ENCODE measurements at places on chromosomes 4 and X.

- DNase-seq: no peak
Observed at GRCh38 chr4:169058312-169058711, 48.3 kb upstream of the CBR4 start.

DNA sequence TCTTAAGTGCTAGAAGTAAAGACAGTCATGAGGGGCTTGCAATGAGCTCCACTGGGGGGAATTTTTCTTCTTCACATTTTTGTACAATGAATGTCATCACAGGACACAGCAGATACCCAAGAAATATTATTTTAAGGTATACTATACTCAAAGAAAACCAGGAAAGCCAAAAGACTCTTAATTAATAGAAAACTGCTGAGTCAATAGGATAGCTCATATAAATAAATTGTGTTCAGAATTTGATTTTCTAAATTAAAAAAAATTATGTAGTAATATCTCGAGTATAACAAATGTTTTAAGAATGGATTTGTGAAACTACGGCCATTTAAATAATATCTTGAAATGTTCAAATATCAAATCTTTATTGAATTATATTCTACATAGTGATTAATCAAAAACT, 25.7 kb upstream of the CXCL8 start:
- no peak for DNase-seq

GRCh38 chr4:110780538-110780937, 157.7 kb upstream of the PITX2 start:
- no peak for DNase-seq

GRCh38 chrX:40055495-40055894, 42.3 kb downstream of the BCOR start:
- peak; percentile 16 for DNase-seq

GRCh38 chr4:105765690-105766407, 57.3 kb downstream of the GSTCD start:
- DNase-seq: peak; percentile 94

DNA sequence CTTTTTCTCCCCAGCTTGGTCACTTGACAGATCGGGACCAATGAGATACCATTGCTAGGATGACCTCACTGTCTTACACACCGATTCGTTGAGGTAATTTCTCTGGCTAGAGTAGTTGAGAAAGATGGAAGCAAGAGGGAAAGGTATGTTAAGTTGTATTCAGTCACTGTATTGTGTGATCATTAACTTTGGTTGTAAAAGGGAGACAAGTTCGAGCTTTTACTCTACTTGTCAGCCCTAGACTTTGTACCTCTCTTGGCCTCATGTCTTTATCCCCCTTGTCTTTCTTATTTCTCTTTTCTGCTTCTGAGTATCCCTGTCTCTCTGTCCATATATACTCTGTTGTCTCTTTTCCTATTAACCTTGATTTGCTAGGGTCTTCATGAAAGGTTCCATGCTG, 15.5 kb downstream of the FMR1 start:
- DNase-seq: no peak

GRCh38 chrX:42615161-42615563, 162.8 kb downstream of the PPP1R2C start:
- no peak for DNase-seq

GRCh38 chr4:74009307-74009706, 10.8 kb upstream of the CXCL5 start:
- no peak for DNase-seq

DNA sequence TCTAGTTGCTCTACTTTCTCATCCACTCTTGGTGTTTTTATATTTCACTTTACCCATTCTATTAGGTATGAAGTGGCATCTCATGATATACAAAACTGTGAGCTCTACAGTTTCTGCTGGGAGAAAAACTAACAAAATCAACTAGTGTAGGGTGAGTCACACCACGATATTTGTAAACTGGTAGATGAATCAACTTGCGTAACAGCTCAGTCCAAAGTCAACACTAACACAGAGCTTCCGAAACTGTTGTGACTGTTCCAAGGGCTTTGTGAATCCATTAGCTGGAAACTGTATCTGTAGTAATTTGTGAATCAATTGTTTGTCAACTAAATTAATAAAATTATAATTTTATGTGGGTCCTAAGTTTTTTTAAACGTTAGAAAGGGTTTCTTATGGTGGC, 119.8 kb upstream of the TSPAN5 start:
- peak; percentile 91 for DNase-seq

- DNase-seq: no peak
Observed at GRCh38 chr4:24831637-24832036, 36.3 kb downstream of the SOD3 start.

- no peak for DNase-seq
Observed at GRCh38 chr4:38582445-38582844, 81.6 kb upstream of the KLF3 start.

DNA sequence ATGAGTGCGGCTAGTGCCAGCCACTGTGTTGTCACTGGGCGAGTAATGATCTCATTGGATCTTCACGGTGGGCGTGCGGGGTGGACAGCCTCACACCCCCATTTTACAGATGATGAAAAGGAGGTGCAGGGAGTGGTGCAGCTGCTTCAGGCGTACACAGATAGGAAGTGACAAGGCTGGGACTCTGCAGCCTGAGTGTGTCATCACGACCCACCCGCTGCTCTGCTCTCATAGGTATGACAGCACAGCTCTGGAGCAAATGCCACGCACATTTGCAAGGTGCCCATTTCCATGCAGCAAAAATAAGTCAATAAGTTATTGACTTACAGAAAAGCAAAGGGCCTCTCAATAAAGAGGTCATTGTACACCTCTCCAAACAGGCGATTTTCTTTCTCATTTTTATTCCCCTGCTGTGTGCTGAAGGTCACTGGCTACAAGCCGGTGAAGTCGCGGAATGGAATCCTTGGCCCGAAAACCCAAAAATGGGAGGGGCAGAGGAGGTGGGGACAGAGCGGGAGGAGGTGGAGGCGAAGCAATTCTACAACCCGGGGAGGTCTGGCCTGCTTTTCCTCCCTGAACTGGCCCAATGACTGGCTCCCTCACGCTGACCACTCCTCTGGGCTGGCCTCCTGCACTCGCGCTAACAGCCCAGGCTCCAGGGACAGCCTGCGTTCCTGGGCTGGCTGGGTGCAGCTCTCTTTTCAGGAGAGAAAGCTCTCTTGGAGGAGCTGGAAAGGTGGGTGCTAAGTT, at the start of gene SOD3:
TSS of gene SOD3 (plus strand) at position 658 of the 750 bp plus-strand sequence. CDS start 3,949 bp downstream, outside the sequence.
- DNase-seq: peak; percentile 86

DNA sequence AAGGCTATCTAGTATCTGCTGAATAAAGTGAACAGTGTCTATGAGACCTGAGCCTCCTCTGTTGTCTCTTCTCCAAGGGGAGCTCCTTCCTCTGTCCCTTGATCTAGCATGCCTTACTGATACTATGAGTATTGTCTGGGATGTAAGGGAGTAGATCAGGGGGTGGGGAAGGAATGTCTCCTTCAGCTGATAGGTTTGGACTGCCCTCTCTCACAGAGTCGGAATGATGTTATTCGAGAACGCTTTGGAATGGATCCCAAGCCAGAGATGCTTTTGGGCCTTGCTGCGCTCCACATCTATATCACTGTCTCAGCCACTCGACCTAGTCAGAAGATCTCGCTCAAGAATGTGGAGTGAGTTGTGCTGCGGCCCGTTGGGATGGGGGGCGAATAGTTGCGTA, 68.3 kb upstream of the PRPS1 start:
- peak; percentile 18 for DNase-seq

DNA sequence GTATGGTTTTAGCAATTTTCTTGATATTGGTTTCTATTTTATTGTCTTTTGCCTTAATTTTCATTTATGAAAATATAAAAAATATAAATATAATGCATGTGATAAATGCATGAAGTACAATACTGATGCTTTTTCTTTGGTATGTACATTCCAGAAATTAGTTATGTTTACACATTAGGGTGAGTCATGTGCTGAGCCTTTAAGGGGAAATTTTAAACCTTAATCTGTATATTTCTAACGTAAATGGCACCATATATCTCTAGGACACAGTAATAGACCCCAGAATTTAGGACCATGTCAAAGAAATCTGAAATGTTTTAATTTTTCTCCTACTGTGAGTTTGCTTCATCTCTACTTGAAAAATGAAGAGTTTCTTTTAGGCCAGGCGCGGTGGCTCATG, 117.8 kb upstream of the SPRY1 start:
- peak; percentile 51 for DNase-seq

GRCh38 chr4:148634476-148634875, 192.3 kb upstream of the NR3C2 start:
- peak; percentile 20 for DNase-seq

DNA sequence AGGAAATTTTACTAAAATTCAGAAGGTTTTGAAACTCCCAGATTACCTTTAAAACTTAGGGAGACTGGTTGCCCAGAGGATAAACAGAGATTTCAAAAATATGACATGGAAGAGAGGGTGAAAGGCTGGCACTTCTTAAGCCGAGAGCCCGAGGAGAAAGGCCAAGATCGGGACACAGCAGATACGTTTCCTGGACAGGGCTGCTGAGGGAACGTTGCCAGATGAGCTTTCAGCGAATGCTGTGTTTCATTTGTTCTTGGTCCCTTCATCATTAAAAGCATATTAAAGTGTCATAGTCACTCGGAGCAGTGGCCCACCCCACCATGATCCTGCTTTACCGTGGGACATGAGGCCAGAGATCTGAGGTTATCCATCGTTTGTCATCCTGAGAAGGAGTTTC, 37.9 kb upstream of the STOX2 start:
- DNase-seq: no peak

- DNase-seq: no peak
Observed at GRCh38 chrX:107700317-107700774, 72.0 kb downstream of the PRPS1 start.

GRCh38 chr4:183658362-183659028, 490 bp downstream of the RWDD4 start:
- peak; percentile 10 for DNase-seq

DNA sequence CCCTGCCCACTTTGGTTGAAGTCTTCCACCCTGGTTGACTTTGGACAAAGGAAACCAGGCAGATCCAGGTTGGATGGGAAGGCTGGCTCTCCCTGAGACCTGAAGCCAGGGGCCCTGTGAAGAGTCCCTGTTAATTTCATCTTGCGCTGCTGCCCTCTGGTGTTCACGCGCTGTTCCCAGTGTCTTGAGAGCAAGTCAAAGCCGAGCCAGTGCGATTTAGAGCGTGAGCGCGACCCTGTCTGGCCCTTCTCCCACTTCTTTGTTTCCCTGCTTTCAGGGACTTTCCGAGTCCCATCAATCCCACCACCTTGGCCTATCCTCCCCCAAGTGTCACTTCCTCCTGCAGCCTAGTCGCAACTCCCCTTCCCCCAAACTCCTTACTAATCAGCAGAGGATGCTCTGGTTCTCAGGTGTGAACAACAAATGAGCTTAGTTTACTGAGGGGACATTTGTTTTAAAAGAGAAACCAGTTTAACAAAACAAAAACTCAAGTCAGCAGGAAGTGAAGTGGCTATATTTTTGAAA, 25.8 kb upstream of the CHRNA9 start:
- DNase-seq: peak; percentile 77

DNA sequence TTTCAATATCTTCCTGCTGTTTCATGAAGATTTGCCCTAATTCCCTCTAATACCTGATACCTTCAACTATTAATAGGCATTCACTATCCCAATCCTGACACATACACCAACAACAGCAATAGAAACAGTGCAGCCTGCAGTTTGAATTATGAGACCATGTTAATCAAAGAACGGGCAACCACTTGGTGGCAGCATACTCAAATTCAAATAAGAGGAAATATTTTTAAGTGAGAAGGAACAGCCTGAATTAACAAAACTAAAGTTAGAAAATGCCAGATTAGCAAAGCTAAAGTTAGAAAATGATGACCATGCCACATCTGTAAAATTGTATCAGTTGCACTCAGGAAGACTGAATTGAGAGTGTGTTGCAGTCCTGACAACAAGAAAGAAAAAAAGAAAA, 204.9 kb downstream of the SMARCA1 start:
- peak; percentile 35 for DNase-seq

DNA sequence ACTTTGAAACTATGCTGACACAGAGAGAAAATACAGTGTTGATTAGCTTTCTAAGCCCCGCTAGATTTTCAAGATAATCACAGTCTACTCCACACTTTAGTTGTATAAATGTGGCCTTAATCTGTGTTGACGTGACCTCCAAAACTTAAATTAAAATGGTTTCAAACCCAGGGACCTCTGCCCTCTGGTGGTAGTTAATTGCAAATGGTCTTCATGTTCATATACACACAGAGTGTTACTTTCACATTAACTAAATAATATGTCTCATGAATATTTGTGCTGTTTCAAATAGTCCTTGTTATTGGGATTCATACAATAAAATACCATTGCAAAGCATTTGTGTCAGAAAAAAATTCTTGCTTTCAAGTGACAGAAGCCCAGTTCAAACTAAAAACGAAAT, 64.3 kb downstream of the TASL start:
- no peak for DNase-seq

DNA sequence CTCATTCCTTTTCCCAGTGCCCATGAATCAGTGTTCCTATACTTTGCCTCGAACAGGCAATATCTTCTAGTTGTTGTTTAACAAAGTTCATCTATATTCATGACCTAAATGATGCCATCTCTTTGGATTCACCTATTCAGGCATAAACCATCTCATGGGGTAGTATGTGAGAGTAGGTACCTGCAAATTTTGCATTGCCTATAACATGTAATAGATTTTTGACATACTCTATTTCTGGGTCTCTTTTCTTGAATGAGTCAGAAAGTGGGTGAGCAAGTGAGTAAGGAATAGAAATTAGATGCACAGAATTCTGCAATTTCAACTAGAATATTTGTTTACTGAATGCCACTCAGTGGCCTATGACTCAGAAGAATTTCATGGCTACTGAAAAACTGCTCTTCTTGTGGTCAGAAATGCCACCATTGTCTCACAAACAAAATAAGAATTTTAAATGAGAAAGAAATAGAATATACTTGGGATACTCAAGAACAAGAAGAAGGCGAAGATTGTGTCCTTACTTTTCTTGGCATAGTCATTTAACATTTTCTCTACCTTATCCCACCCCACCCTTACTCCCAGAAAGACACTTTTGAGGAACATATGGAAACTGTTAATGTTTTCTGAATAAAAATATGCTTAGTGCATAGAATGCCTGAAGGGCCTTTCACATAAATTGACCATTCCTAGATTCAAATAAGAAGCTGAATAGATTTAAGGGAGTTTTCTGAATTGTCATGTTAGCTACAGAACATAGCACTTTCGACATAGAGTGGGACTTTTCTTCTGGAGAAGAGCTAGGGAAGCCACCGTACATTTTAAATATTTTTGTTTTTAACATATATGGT, 86.8 kb downstream of the HHIP start:
- DNase-seq: peak; percentile 4

- DNase-seq: no peak
Observed at GRCh38 chr4:88391703-88392102, 13.1 kb downstream of the HERC6 start.

- no peak for DNase-seq
Observed at GRCh38 chrX:76802708-76803107, 375.2 kb downstream of the MAGEE1 start.

- DNase-seq: peak; percentile 78
Observed at GRCh38 chrX:39759526-39760224, 338.1 kb downstream of the BCOR start.

DNA sequence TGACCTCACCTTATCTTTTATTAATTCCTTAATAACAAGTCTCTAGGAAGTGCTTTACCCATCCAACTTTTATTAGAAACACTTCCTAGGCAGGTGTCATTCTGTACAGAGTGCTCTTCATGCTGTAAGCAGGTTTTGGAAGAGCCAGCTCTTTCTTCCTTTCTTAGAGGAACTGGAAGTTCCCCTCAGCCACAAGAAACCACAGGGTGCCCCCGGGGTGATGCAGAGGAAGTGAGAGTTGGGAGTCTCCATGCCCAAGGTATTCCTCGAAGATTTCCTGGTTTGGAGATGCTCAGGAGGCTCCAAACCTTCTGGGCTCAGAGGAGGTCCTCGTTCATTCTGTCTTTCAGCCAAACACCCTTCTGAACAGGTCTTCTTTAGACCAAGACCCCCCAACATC, 83.8 kb downstream of the EGF start:
- no peak for DNase-seq

Measured in IMR-90 (cell line).